ENCODE measurements at places on chromosomes 5 and 9.

DNA sequence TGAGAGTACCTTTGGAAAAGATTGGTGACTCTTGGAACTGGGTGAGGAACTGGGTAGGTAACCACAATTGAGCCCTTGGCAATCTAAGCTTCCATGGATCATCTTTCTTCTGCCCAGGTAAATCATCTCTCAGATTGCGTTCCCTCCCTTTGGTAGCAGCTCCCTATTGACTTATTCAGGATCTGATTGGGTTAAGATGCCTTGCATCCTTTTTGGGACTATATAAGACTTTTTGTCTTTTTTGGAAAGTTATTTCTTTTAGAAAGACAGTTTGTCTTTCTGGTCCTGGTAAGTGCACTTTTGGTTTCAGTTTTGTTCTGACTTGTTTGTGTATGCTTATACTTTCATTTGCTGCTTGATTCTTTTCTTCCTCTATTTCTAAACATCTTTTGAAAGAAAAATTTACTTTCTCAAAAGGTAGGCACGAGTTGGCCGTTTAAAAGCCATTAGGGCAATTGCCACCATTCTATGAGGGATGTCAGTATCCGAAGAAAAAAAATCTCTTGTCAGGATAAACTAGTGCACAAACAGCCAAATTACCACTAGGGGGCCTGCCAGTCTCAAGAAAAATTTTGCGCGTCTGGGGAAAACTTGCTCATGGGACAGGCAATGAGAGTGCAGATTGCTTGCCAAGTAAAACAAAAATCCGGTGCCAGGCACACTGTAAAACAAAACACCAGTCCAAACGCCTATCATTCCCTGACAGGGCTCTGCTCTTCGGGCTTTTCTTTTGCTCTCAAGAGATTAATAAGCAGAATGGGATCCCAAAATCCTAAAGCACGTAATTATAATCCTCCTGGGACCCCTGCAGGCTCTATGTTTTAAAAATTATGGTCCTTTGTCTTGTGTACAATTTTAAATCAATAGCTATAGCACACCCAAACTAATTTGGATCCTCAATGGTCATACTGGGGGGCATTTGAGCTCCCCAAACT lies 12.8 kb downstream of the OR1J1 start:
- peak; percentile 73 for DNase-seq

- DNase-seq: no peak
Observed at GRCh38 chr9:84512493-84512892, 157.0 kb upstream of the NTRK2 start.

GRCh38 chr5:136011414-136012001 lies 17.3 kb upstream of the TGFBI start:
- no peak for DNase-seq

- DNase-seq: peak; percentile 4
Observed at GRCh38 chr9:98256756-98257155, 1.3 kb upstream of the TBC1D2 start.

DNA sequence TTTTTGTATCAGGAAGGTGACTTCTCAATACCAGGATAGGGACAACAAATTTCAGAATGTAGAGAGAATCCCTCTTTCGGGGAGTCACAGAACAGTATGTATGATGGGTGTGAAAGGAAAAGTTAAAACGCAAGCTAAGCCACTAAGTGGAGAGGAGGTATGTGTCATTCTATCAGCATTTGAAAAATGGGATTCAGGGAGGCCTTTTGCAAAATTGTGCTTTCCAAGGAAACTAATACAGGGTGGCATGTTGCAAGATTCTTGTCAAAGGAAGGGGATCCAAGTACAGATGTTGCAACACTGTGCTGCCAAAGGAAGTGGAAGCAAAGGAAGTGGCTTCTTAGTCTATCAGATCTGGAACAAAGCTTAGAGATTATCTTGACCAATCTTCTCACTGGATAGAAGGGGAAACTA lies 12.6 kb upstream of the TNIP1 start:
- DNase-seq: no peak

GRCh38 chr9:253539-253938 lies 38.9 kb downstream of the DOCK8 start:
- DNase-seq: no peak

All from NCI-H1436 (cell line).